Activated CD8-positive, alpha-beta memory T cell treated with anti-CD3 and anti-CD28 coated beads, Interleukin-2, amount 50 U/mL, for 48 hours (primary cell): ENCODE measurements at places on chromosomes 1 and 21.

DNA sequence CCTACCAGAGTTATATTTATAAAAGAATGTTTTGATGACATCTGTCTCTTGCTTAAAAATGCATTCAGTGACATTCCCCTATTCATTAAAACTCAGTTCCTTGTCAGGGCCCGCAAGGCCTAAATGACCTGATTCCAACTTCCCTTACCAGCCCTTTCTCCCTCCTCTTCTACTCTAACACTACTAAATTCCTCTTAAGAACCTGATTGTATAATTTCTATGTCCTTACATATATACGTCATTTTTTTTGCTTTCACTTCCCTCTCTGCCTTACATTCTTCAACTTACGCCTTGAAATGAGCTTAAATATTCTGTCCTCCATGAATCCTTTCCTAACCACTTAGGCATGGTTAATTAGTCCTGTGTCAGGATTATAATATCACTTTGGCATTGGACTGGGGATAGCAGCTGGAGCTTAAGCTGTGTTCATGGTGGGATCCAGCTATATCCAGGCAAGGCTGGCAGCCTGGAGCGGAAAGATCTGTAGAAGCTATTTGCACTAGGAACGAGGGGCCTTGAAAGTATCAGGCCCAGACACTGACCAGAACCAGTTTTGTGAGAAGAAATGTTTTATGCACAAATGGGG lies 360.2 kb upstream of the PTBP2 start:
- DNase-seq = no peak

GRCh38 chr1:7943251-7943650 lies 2.6 kb upstream of the TNFRSF9 start:
- DNase-seq = no peak

- DNase-seq = no peak
These were observed 178.8 kb downstream of the SDCCAG8 start for GRCh38 chr1:243434594-243434993.

GRCh38 chr1:29465755-29466154 lies 229.4 kb downstream of the PTPRU start:
- DNase-seq = no peak

DNA sequence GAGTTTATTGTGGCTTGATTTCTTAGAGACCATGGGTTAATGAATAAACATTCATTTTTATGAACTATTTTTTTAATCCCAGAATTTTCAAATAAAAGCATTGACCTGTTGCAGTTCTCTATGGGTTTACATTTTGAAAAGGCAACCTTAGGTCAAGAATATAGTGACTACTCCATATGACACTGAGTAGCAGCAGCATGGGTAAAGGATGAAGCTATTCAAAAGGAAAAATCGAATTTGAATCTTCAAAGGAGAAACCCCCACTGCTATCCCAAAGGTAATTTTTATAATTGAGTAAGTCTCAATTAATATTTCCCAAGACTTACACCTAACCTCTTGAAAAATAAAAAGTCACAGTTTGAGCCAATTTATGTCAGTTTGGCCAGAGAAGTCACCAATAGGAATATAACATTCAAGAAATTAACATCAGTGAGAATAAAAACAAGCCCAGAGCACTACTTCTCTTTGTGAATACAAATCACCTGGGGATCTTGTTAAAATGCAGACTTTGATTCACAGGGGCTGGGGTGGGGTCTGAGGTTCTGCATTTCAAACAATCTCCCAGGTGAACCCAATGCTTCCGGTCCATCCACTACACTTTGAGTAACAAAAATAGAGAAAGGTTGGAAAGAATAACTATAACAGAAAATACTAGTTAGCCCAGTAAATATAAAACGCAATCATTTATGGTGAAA lies 39.8 kb downstream of the USP1 start:
- no peak for DNase-seq

- DNase-seq = no peak
These were observed 593.4 kb downstream of the PLPP3 start for GRCh38 chr1:55986003-55986402.

DNA sequence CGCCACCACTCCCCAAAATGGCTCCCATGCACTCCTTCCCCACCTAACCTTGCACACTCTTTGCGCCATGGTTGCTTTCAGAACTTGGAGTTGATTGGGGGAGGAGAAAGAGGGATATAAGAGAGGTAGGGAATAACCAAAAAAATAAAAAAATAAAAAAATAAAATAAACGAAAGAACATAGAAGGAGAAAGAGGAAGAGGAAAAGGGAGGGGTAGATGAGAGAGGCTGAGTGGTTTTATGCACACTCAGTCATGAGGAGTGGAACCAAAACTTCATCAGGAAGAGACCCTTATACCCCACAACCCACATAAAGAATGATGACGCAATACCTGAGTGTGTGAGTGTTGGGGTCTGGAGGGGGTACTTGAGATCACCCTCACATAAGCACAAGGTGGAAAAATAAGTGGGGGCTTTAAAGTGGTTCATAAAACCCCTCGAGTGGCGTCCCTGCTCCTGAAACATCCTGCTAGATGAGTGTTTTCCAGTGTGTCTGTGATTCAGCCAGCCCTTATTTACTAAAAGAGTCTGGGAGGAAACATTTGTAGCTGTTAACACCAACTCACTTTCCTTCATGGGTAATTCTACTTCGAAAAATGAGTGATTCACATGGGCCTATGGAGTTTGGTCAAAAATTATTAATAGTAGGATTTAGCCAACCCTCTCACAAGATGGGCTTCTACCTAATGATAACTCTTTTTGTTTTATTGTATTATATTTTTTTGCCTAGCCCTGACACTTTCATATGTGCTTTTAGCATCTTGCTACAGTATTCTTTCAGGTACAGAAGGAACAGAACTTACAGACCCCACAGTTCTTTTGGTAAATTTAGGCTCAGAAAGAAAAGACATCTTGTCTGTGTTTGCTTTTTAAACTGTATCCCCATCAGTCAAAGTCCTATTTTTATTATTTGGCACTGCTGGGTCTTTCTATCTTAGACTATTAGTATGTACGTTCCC lies 5.2 kb downstream of the SLAMF1 start:
- DNase-seq = peak; percentile 65
